Activated CD4-positive, alpha-beta memory T cell treated with anti-CD3 and anti-CD28 coated beads, Interleukin-2, amount 10 ng/mL, durations not matched to agents 7 days and 5 days (primary cell): ENCODE measurements at places on chromosomes 7 and 10.

DNA sequence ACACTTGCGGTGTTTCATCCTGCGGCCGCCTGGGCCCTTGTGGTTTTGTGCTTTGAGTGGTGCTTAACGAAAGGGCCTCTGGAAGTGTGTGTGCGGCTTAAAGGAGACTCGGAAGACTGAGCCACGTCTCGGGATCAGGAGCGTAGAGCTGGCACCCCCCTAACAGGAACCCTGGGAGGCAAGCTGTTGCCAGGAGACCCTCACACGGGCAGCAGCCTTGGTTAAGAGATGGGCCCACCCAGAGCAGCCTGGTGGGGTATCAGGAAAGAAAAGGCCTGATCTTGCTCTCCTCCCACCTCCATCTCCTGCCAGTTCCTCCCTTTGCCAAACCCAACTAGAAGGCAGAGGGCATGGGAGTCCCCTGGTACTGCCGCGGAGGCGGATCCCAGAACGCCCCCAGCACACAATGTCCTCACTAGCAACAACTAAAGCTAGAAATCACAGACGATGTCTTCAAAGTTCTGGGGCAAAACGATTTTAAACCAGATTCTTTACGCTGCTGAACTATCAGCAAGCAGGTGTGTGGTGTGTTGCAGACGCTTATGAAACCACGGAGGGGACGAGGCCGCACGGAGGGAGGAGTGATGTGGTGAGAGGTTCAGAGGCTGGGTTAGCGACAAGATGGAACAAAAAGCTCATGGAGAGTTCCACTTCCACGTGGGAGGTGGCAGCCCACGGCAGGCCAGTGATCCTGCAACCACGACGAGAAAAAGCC lies 67.0 kb upstream of the INPP5A start:
- no peak for DNase-seq

GRCh38 chr10:6348096-6348874 lies 145.6 kb downstream of the PFKFB3 start:
- DNase-seq, result peak; percentile 87

DNA sequence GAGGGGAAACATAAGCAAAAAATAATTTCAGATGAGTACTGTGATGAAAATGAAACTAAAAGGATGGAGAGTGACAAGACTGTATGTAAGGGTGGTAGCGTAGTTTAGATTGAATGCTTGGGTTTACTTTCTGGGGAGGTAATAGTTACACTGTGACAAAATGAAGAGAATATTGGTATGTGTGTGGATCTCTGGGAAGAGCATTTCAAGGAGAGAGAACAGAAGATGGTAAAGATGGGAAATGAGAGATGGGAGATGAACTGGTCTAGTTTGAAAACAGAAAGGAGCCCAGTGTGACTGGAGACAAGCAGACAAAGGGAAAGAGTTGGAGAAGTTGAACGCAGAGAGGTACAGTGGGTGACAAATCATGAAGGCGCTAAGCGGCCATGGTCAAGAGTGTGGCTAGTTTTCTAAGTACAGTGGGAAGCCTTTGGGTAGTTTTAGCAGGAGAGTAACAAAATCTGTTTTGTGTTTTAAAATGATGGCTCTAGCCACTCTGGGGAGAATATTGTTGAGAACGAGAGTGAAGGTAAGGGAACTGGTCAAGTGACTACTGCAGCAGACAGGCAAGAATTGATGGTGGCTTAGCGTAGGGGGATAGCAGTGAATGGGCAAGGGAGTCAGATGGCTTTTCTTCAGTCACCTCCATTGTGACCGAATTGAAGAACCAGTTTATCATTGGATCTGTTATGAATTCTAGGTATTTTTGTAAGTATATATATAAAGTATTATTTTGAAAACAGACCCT lies 22.6 kb downstream of the PALS2 start:
- DNase-seq, result no peak

DNA sequence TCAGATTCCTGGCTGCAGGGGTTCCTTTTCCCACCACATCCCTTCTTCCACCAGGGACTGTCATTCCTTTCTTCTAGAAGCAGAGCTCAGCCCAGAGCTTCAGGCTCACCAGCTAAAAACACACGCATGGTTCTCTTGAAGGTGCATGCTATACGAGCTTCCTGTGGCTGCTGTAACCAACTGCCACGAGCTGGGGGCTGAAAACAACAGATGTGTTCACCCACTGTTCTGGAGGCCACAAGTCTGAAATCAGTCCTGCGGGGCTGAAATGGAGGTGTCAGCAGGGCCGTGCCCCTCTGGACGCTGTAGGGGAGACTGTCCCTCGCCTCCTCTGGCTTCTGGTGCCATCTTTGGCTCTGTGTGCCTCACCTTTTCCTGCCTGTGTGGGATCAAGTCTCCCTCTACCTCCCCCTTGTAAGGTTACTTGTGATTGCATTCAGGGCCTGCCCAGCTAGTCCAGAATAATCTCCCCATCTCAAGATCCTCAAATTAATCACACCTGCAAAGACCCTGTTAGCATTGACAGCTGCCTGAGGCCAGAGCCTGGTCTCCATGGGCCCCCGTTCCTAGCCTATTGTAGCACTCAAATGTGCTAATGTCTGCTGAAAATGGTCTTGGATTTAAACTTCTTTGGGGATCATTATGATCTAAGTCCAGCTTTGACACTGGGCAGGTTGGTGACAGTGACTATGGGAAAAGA lies 13.7 kb downstream of the RAB19 start:
- no peak for DNase-seq

DNA sequence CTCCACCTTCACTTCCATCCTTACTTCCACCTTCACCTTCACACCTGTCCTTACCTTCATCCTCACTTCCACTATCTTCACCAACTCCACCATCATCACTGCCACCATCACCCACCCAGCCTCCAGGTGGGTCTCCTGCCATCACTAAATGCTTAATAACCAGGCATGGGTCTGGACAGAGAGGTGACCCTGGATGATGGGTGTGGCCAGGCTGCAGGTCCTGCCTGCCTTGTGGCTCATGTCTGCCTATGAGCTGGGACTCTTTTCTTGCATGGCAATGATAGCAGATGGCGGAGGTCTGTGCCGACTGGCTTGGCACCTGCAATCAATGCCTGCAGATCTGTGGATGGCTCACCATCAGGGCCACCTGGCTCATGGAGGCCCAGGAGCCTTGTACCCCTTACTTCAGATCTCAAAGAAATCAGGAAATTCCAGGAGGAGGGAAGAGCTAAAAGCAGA lies 60.1 kb upstream of the ELN start:
- DNase-seq, result no peak

DNA sequence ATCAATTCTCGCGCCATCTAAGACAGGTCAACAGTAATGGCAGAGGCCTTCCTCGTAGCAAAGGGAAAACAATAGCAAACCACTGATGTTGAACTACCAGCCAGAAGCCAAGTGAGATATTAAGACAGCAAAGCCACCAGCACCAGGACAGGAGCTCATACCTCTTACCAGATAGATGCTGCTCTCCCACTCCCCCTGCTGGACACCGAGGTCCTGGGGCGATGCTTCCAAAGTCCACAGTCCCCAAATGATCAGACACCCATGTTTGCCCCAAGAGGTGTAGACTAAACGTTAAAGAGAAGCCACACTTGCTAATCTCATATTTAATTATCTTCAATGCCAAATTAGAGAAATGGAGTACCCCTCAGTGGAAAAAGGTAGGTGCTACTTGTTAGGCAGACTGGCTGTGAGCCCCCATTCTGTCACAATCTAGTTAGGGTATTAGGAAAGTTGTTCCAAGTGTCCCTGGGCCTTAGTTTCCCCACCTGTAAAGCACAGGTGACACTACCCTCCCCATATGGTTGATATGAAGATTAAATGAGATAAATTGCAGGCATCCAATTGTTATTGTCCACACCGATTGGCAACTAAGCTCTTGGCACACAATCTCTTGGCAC lies 39.9 kb downstream of the TOMM7 start:
- peak; percentile 78 for DNase-seq

DNA sequence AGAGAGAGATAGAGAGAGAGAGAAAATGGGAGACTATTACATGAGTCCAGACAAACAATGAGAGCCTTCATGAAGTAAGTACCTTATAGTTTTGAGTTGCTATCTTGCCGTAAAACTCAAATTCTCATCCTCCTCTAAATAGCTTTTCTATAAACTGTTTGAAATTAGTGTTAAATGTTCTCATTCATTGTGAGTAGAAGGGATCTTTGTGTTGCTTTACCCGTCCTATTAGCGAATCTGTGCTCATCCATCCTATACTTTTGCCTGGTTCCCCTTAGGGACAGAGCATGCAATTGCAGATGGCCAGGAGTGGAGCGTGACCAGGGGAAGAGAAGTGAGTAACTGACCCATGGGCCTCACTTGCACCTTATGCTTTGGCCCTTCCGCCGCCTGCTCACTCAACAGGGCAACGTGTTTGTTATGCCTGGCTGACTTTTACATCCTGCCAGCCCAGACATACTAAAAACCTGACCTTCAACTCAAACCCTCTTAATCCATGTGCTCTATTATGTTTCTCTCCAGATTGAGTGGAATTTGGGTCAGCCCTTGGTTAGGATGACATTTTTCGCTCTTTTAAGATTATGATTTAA lies 244.2 kb upstream of the YAE1 start:
- no peak for DNase-seq

DNA sequence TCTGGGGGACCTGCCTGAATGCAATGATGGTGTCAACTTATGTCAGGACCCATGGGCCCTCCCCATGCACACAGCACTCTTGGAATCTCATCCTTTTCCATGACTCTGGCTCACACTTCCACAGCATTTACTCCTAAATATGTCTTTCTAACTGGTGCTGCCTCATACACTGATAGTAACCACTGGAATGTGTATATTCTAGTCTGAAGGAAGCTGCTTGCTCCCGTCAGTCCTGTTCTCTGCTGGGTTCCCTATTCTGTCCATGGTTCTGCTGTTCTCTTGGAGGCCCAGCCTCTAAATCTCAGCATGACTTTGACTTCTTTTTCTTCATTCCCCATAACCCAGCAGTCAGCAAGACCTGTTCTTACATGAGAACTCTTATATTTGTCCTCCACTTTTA lies 1055.1 kb downstream of the KCNMA1 start:
- DNase-seq, result no peak

GRCh38 chr7:155680864-155681263 lies 36.4 kb downstream of the RBM33 start:
- DNase-seq, result no peak

DNA sequence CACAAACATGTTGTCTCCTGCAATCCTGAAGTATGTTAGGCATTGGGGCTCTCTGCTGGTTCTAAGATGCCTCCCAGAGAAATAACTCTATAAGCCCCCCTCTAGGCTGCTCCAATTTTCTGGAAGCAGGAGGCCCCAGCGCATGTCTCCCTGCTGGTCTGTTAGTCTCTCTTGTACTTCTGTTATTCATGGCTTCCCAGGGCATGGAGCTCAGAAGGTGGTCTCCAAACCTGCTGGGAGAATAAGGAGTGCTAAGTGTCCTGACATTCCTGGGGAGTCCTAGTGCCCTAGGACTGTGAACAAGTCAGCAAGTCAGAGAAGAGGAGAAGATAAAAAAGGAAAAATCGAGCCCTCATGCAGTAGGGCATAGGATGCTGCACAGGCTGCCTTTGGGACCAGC lies 70.5 kb upstream of the EFCAB10 start:
- DNase-seq, result no peak

DNA sequence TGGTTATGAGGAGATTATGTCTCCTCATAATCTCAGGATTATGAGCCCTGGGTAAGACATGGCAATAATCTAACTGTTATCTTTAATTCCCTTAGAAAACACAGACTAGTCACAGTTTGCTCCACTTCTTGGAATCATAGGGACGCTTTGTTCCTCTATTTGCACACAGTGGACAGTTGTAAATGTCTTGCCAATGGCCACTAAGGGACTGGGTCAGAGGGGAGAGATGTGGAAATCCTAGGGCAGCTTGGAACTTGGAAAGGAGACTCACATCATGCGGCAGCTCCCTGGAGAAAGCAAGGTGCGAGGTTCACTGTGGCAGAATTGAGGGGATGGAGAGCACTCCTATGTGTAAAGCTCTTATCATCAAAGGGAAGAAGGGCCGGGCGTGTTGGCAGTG lies 266.1 kb downstream of the PRPF18 start:
- DNase-seq, result no peak

DNA sequence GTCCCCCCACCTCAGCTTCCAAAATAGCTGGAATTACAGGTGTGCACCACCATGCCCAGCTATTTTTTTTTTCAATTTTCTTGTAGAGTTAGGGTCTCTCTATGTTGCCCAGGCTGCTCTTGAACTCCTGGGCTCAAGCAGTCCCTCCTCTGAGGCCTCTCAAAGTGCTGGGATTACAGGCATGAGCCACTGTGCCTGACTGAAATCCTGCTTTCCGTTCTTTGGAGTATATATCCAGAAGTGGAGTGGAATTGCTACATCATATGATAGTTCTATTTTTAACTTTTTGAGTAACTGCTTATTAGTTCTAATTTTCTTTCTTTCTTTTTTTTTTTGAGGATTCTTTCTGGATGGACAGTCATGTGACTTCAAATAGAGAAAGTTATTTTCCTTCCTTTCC lies 62.9 kb upstream of the ZMIZ2 start:
- DNase-seq, result no peak

GRCh38 chr10:86387178-86387794 lies 20.7 kb upstream of the GRID1 start:
- no peak for DNase-seq

DNA sequence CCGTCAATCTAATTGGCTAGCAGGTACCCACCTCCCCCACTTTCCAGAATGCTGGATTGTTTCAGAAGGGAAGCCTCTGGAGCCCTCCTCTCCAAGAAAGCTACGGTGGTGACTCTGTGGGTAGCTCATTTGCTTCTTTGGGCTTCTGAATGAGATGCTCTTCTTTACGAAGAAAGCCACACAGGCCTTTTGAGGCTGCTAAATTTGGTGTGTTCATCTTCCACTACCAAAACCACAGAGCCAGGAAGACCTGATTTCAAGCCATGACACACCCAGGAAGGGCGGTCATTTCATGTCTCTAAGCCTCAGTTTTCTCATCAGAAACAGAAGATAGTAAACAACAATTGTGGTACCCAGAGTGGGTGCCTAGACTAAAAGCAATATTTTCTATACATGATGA lies 901.2 kb downstream of the KCNMA1 start:
- peak; percentile 16 for DNase-seq

DNA sequence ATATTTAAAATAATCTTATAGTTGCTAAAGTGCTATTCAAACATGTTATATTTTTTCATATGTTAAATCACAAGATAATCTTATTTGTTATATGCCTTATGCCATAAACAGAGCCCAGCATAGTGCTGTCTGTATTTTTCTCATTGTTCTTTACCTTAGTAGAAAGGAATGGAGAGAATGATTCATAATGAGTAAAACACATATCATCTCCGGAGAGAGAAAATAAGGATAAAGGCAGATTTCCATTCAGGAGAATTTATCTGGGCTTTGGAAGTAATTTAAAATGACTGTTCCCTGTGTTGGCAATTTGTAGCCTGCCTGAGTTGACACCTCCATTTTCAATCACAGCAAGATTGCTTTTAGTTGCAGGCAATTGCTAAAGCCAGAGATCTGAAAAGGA lies 30.2 kb downstream of the CHN2 start:
- no peak for DNase-seq

DNA sequence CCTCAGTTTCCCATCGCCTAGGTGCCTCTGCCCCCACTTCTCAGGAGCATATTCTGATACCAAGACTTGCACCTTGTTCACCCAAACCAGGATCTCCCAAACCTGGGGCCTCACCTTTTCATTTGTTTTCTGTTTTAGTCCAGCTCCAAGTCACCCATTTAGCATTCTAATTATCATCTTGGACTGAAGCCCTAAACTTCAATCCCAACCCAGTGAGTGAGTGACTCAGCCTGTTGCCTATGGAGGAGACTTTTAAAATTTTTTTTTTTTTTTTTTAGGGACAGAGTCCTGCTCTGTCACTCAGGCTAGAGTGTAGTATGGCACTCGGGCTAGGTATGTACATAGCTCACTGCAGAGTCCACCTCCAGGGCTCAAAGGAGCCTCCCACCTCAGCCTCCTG lies 378.9 kb upstream of the AUTS2 start:
- no peak for DNase-seq

- no peak for DNase-seq
These were observed 71.7 kb downstream of the CREB5 start for GRCh38 chr7:28483908-28484605.
